ENCODE measurements at places on chromosomes 3 and 15.

DNA sequence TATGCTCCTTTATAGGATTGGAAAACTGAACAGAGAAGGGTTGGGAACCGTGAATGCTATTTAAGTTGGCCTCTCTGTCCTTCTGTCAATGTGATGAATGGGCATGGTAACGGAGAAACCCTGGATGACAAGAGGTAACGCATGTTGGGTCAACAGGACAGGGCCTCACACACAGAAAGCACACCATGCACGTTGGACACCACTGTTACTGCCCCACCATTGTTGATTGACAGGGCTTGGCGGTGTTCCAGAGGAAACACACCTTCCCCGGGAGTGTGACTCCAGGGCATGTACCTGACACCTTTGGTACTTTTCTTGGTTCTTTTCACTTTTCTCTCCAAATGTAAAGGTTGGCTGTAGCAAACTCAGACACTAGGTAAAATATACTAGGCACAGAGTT, 548.5 kb downstream of the OCA2 start:
- DNase-seq, result no peak

GRCh38 chr3:138950006-138950644, 3.1 kb downstream of the FOXL2NB start:
- DNase-seq, result peak; percentile 47

GRCh38 chr15:89770041-89770440, 6.1 kb upstream of the MESP2 start:
- peak; percentile 54 for DNase-seq

DNA sequence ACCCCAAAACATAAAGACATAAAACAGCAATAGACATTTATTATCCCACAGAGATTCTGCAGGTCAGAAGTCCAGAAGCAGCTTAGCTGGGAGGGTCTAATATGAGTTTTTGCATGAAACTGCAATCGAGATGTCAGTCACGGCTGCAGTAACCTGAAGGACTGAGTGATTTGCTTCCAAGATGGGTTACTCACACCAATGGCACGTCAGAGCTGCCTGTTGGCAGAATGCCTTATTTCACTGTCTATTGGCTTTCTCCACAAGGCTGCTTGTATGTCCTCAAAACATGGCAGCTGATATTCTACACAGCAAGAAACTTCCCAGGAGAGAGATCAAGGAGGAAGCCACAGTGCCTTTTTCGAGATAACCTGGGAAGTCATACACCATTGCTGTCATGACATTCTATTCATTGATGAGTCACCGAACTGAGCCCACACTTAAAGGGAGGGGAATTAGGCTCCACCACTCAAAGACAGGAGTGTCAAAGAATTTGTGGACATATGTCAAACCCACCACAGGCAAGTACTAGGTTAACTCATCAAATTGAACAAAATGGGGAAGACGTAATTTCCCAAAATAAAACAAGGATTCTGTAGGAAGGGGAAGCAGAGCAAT, 122.2 kb downstream of the SYNPR start:
- peak; percentile 54 for DNase-seq

GRCh38 chr15:66144978-66145725, 108.4 kb downstream of the MEGF11 start:
- peak; percentile 12 for DNase-seq

- no peak for DNase-seq
Measured at GRCh38 chr3:118641608-118642007, 393.0 kb downstream of the IGSF11 start.

- DNase-seq, result no peak
Measured at GRCh38 chr3:188174317-188175044, 20.5 kb downstream of the LPP start.

- no peak for DNase-seq
Measured at GRCh38 chr3:108728934-108729333, 28.3 kb downstream of the RETNLB start.

- DNase-seq, result no peak
Measured at GRCh38 chr3:37030588-37030987, 37.3 kb downstream of the MLH1 start.

GRCh38 chr3:144052275-144052674, 80.7 kb downstream of the DIPK2A start:
- DNase-seq, result peak; percentile 22

All from fibroblast of skin of abdomen (primary cell).